ENCODE measurements at places on chromosomes 7 and 10.

GRCh38 chr7:30800785-30801252 is 29.6 kb downstream of the MINDY4 start:
- DNase-seq = peak; percentile 85

DNA sequence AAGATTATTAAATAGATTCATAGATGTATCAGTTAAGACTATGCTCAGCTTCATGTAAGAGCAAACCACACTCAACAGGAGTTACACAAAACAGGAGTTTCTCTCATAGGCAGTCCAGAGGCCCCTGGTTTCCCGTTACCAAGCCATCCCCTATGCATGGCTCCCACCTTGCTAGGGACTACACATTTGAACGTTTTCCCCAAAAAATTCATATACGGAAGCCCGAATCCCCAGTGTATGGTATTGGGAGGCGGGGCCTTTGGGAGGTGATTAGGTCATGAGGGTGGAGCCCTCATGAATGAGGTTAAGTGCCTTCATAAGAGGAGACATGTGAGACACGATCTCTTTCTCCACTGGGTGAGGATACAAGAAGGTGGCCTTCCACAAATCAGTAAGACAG is 29.1 kb downstream of the RSU1 start:
- no peak for DNase-seq

DNA sequence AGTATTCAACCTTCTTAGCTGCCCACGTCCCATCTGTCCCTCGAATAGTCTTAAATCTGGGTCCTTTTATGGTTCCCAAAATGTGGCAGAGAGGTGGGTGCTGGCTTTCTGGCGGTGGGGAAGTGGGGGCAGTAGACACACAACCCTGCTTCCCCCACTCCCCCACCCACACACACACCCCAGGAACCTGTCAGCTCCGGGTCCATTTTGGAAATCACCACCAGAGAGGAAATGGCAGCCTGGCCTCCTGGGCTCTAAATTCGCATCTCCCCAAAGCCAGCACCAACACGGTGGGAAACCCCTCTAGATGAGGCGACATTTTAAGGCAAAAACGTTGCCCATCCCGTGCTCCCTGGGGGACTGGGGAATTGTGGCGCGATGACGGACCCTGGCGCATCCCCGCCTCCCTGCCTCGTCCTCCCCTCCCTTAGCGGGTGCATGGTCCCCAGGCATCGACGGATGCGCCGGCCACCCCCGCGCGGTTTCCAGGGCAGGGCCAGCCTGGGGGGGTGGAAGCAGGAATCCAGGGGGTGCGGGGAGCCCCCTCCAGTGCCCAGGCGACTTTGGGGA is 702 bp downstream of the TMEM130 start:
- peak; percentile 31 for DNase-seq

- DNase-seq = no peak
Measured at GRCh38 chr10:113917636-113918035, 63.2 kb downstream of the NHLRC2 start.

GRCh38 chr7:155058896-155059295 is 11.2 kb upstream of the HTR5A start:
- no peak for DNase-seq

- DNase-seq = no peak
Measured at GRCh38 chr10:27659786-27660185, 85.8 kb downstream of the MKX start.

- DNase-seq = no peak
Measured at GRCh38 chr7:128721376-128721775, 17.8 kb upstream of the CALU start.

GRCh38 chr10:20971901-20972300 is 74.8 kb upstream of the NEBL start:
- DNase-seq = no peak

All from GM23338 (cell line).